ENCODE measurements at places on chromosomes 5 and 9.
A peak's percentile ranks its signal among the peaks of the same experiment; 100 is the strongest.

DNA sequence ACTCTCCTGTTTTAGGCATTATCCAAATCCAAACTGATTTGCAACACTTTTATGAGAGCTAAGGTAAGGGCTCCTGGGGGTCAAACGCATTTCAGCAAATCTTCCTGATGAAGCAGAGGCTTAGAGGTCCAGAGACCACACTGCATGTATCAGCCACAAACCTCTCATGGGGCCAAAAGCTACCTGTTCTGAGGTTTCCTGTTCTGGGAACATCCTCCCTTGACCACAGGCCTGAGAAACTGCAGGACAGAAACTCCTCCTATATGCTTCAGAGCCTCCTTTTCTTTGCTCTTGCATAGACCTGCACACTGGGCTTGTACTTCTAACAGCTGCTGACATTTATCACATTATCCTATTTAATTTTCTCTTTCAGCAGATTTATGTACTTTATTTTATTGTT lies 92.6 kb downstream of the OR2K2 start:
- no peak for DNase-seq

GRCh38 chr9:6926436-6926835 lies 168.7 kb downstream of the KDM4C start:
- no peak for DNase-seq

DNA sequence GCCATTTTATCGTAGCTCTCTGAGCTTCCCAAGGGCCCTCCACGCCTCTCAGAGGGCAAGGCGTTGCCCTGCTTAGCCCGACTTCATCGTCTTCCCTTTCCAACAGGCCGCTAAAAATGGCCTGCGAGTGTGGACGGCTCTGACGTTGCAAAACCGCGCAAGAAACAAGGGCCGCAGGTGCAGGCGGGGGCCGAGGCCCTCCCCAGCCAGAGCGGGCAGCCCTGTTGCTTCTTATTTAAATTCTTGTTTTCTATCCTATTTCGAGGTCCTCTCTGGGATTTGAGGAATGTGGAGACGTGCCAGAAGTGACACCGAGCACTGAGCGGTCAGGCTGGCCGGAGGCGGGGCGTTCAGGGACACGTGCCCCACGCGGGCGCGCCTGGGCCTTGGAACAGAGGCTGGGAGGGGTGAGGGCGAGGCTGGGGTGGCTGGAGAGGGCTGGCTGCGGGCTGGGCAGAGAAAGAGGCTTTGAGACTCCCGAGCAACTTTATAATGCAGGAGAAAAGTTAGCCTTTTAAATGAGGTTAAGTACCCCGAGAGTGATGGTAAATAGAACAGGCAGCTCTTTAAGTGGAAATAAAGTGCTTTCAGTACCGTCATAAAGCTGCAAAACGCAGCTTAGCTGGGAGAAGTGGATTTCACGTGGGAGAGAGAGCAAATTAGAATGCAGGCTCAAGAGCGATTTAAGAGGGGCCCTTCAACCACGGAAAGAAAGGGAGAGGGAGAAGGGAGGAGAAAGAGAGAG lies 243.6 kb downstream of the AUH start:
- no peak for DNase-seq

DNA sequence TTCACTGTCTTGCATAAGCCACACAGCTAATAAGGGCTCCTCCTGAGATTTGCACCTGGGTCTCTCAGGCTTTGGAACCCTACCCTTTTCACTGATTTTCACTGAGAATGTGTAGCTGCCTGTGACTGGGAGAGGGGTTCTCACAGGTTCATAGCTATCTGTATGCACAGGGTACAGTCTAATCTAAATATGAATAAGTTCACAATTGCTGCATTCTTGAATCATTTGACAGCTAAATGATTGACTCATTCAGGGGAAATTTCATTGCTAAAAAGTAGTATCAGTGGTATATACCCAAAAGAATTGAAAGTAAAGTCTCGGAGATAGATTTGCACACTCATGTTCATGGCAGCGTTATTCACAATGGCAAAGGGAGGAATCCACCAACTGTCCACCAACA lies 140.7 kb downstream of the BOD1 start:
- no peak for DNase-seq

GRCh38 chr5:131589510-131590348 lies 45.3 kb downstream of the RAPGEF6 start:
- peak; percentile 73 for DNase-seq

DNA sequence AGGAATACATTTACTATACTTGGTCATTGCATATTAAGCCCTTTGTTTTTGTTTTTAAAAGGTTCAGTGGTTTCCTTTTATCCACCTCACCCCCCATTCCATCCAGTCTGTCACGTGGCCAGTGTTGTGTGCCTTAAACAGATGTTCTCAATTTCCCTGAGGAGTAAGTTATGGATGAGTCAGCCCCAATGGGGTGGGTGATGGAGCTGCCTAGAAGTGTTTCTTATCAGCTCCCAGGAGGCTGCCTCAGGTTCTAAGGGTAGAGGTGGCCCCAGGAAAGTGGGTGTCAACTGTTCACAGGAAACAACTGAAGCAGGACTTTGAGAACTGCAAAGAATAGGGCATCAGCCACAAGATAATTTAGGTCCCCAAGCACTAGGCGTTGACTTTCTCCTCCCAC lies 41.1 kb downstream of the ACTBL2 start:
- DNase-seq = no peak

DNA sequence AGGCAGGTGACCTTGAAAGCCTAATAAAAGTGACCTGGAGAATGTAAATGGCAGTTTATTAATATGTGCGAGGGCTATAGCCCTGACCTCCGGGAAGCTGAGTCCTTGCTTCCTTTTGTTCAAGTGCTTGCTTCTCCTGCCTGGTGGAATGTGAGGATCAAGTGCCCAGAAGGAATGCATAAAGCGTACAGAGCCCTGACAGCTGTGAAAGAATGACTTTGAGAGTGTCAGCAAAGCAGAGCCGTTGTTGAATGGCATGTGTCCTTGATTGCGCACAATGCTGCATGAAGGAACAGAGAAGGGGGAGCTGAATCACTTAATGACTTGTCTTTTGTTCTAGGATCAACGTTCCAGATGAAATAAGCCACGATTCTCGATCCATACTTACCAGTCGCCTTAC lies 133.0 kb downstream of the SLF1 start:
- DNase-seq = no peak

- no peak for DNase-seq
These were observed 35.1 kb downstream of the SLIT3 start for GRCh38 chr5:169265888-169266287.

GRCh38 chr5:78647351-78647818 lies 1.2 kb downstream of the LHFPL2 start:
- DNase-seq = no peak

GRCh38 chr5:27472000-27472763 lies 433.8 kb upstream of the CDH9 start:
- peak; percentile 15 for DNase-seq

- no peak for DNase-seq
These were observed 311.3 kb downstream of the TUSC1 start for GRCh38 chr9:25366906-25367305.

- peak; percentile 20 for DNase-seq
These were observed 28.1 kb downstream of the DYNC2I2 start for GRCh38 chr9:128628471-128629048.

GRCh38 chr5:3993856-3994473 lies 398.3 kb downstream of the IRX1 start:
- DNase-seq = no peak
